ENCODE measurements at places on chromosomes 2 and 18.

- no peak for DNase-seq
These were observed 84.8 kb downstream of the SETBP1 start for GRCh38 chr18:44765456-44765855.

GRCh38 chr2:164030623-164031022 is 294.8 kb upstream of the FIGN start:
- DNase-seq: no peak

DNA sequence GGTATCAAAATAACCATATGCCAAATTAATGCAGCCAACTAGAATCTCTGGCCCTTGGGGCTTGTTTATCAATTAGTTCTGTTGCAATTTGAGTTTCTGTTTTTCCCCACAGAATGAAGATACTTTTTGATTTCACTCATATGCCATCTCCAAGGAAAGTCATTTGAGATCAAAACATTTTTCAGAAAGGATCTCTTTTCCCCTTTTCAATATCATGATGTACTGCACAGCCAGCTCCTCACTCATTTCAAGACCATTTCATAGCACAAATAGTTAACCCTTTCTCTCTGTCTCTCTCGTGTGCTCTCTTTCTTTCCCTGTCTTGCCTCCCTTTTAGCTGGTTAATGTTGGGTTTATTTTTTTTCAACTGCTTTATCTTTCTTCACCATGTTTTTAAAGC is 387.3 kb downstream of the STK39 start:
- no peak for DNase-seq

DNA sequence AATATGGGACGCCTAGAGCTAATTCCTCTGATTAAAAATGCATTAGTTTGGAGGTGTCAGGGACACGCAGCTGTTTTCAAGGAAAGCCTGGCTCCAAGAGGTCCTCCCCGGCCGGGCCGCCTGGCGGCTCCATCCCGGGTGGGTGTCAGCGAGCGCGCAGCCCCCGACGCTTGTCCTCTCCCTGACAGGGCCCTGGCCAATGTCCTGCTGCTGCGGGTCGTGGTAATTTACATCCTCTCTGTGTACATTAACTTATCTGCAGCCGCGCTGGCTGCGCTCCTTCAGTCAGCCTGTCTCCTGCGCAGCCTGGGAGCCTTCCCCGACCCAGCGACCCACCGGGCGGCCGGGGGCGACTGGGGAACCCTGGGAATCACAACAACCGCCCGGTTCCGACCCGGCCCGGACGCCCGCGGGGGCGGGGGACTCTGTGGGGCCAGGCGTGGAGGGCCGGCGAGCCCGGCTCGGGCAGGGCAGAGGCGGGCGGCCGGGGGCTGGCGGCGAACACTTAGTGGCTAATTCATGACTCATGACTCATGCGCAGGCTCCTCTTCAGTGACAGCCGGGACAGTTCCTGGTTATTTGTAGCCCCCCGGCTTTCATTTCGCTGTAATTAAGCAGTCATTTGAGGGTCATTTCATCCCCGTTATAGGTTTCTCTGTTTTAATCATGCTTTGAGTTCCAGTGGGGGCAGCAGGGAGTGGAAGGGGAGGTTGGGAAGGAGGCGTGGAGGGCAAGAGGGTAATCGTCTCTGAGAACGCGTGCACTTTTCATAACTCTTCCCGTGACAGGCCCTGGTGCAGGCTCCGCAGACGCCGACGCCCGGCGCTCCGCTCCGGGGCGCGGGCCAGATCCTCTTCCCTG is 141.9 kb upstream of the CTAGE1 start:
- DNase-seq: no peak

GRCh38 chr2:234292205-234292961 is 204.5 kb downstream of the ARL4C start:
- no peak for DNase-seq

DNA sequence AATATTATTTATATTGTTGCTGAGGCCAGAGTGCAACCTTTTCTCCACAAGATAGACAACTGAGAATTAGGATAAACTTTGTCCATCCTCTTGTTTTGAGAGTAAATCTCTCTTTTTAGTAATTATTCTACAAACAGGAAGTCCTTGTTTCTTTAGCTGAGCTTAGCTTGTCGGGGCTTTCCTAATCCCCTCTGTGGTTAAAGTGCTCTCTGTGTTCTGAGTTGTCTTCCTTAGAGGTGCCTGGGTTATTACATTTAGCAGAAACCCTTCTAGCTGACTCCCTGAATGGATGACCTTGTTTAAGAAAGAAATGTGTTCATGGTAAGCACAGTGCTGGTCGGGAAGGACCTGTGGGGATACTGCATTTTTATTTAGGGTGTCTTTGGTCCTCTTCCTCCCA is 12.7 kb downstream of the USP39 start:
- no peak for DNase-seq

GRCh38 chr2:70907130-70908057 is 28.3 kb upstream of the ATP6V1B1 start:
- DNase-seq: no peak

DNA sequence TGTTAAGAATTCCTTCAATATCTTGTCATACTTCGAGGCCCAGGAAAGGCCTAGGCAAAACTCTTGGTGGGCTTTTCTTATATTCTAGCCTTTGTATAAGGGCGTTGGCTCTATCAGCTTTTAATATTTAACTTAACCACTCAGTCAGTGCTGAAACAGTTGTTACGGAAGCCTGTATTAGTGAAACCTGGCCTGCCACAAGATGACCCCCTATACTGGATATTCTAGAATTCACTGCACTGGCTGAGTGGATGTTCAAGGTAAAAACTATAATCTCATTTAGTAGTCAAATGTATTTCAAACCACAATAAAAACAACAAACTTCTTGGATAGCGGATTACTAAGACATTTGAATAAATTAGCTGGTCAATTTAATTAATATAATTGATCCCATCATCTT is 91.7 kb upstream of the HNMT start:
- DNase-seq: no peak

DNA sequence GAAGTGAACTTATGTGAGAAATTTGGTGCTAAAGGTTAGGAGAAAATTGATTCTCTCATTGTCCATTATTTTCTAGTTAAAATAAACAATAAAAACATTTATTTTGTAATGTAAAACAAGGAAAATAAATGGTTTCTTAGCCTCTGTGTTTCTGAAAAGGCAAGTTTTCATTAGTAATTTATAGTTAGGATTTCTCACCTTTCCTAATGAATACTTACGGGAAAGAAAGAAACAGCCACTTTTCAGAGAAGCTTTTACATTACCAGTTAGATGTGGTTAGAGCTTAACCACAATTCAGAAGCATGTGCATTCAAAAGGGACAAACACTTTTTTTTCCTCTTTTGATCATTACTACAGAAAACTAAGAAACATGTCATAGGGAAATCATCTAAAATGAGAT is 18.8 kb downstream of the NEMP2 start:
- DNase-seq: no peak

- DNase-seq: no peak
These were observed 447.1 kb upstream of the CNTNAP5 start for GRCh38 chr2:123578016-123578415.

GRCh38 chr2:17638196-17638743 is 97.8 kb downstream of the VSNL1 start:
- no peak for DNase-seq

DNA sequence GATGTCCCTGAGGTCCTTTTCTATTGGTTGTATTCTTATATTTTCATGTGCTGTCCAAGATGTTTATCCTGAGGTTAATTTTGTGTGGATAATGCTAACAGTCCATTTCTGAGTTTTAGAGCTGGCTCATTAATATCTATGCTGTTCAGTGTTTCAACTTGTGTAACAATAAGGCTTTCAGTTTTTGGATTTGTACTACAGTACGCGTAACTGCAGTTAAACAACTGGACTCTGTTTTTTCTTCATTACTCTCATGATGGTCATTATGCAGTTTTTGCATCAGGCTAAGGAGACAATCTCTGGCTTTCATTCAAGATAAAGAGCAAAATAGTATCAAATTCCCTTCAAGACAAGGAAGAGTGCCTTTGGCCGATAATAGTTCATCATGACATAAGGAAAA is 1364.8 kb downstream of the DPP10 start:
- DNase-seq: no peak

Measured in stromal cell of bone marrow (primary cell).